ENCODE measurements at places on chromosomes 5 and 9.

GRCh38 chr5:1547236-1547635 lies 23.5 kb upstream of the LPCAT1 start:
- no peak for DNase-seq

DNA sequence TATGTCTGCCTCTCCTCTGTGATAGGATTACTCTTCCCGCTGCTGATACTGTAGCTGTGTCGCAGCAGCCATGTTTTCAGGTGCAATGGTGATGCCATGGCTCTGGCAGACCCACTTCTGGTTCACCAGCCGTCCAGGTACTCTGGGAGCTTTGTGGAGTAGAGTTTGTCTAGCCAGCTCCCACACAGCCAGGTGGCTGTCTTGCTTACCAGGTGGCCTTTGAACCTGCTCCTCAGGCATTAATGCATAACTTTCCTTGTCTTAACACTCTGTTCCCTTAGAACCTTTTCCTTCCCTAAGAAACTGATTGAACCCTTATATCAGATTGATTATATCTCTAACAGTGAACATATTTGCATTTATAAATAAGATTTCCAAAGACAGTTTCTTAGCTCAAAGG lies 42.2 kb downstream of the F2RL2 start:
- DNase-seq, result no peak

DNA sequence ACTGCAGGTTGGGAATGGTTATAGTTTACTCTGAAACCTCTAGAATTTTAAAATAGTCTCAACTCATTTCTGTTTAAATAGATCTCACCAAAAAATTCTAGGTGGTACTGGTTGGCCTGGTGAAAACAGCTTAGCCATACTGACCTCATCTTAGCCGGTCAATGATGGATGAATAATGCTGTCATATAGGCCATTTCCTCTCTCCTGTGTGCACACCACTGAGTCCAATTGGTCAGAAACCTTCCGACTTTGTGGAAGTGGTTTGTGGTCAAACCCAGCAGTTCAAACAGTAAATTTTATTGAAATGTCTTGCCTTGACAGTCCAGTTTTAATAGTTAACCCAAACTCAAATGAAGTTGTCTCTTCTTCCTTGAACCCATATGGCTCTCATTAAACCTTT lies 98.6 kb downstream of the GIN1 start:
- no peak for DNase-seq

DNA sequence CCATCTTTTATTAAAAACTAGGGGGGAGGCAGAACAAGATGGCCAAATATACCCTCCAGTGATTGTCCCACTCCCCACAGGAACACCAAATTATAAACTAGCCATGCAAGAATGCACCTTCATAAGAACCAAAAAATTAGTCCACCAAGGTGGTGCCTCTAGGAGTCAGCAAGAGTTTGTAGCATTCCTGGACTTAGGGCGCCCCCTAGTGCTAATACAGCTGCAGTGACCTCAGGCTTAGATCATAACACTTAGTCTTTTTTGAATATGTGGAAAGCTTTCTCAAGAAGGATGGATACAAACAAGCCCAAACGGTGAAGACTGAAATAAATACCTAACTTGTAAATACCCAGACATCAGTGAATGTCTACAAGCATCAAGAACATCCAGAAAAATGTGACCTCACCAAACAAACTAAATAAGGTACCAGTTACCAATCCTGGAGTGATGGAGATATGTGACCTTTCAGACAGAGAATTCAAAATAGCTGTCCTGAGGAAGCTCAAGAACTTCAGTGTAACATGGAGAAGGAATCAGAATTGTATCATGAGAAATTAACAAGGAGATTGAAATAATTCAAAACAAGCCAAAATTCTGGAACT lies 19.3 kb downstream of the PPIP5K2 start:
- DNase-seq, result peak; percentile 78

DNA sequence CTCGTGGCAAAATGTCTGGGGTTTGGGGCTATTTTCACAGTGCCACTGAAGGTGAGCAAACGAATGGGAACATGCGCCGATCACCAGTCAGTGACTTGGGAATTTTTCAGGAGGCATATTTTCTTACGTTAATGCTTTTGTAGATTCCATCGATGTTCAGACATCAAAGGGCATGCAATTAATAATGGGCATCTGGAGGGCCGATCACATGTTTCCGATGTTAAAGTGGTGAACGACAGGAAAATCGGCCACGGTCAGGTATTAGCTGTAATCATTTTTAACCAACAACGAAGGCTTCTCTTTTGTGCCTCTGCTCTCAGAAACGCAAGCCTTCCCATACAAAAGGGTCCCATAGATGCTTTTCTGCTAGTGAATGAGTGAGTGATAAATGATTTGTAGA lies 155.0 kb upstream of the PITX1 start:
- DNase-seq, result no peak

DNA sequence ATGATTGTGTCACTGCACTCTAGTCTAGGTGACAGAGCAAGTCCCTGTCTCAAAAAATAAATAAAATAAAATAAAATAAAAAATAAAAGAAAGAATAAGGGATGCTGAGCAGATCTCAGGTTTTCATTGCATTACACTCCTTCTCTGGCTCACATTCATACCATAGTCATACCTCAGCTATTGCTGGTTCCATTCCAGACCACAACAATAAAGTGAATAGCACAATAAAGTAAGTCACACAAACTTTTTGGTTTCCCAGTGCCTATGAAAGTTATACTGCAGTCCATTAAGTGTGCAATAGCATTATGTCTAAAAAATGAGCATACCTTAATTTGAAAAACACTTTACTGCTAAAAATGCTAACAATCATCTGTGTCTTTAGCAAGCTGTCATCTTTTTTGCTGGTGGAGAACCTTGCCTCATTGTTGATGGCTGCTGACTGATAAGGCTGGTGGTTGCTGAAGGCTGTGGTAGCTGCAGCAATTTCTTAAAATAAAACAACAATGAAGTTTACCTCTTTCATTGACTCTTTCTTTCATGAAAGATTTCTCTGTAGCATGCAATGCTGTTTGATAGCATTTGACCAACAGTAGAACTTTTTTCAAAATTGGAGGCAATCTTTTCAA lies 415.7 kb downstream of the ZNF608 start:
- DNase-seq, result no peak

DNA sequence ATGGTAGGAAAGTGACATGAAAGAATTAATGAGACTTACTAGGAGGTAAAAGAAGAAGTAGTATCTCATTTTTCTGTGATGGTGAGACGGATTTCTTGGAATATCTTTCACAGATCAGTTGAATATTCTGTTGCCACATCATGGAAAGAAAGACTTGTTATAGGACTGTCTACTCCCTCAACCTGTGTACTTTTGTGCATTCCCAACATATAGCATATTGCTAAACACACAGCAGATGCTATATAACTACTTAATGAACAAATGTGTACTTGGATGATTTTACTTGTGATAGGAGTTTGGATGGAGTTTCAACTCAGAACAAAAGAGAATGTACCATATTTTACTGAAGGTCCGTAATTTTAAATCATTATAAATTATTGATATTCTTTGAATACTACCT lies 128.5 kb downstream of the LURAP1L start:
- no peak for DNase-seq

DNA sequence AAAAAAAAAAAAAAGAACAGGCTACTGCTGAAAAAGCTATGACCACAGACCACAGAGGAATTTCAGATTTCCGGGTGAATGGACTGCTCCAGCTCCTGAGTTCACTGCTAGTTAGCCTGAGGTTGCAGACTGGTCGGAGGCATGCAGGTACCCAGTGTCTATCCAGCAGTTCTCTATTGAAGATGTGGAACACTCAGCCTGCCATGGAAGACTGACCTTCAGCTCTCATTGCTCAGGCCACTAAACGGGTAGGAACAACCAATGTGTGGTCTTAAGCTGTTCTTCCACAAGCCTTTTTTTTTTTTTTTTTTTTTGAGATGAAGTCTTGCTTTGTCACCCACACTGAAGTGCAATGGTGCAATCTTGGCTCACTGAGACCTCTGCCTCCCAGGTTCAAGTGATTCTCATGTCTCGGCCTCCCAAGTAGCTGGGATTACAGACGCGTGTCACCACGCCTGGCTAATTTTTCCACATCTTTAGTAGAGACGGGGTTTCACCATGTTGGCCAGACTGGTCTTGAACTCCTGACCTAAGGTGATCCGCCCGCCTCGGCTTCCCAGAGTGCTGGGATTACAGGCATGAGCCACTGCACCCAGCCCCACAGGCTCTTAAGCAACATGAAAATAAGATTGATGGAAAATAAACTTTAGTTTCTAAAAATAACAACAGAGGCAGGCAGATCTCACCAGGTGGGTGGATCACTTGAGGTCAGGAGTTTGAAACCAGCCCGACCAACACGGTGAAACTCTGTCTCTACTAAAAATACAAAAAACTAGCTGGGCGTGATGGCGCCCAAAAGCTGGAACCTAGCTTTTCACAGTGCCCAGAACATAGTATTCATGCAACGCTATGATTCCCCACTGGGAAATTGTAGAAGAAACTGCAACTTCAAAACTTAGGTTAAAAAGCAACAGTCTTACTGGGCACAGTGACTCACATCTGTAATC lies 20.0 kb upstream of the NPM1 start:
- DNase-seq, result no peak

GRCh38 chr5:54900984-54901725 lies 84.2 kb downstream of the ESM1 start:
- no peak for DNase-seq

DNA sequence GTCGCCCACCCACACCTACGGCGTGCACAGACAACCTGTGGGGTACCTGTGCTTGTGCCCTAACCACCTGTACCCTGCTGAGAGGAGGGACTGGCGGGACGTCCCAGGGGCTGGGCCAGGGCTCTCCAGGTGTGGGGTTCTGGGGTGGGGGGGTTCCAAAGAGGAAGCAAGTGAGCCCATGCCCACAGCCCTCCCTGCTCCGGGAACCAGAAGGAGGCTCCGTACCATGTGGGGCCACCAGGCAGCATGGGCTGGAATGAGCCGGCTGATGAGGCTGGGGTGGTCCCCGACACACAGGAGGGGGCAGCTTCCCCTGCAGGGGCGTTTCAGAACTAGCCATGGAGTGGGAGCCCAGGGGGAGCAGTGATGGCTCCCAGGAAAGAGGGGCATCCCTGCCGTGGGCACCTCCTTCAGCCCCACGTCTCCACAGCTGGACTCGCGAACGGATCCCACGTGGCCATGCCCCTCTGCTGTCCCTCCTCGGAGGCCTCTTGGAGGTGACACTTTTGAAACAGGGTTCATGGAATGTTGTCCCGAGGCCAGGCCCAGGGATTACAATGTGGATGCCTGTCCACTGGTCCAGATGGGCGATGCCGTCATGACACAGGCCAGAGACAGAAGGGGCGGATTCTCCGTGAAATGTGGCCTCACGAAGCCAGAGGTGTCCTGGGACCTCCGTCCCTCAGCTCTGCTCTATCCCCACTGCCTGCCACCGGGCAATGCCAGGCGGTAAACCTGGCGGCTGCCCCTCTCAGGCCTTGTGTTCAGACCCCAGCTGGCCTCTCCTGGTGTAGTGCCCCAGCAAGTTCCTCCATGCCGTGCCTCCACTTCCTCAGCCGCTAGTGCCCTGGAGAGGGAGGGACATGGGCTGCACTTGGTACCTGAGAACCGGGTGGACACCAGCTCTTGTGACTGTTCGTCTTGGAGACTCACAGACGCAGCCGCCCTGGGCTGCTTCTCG lies 33.6 kb upstream of the IRX4 start:
- DNase-seq, result no peak

- DNase-seq, result no peak
These were observed 22.4 kb downstream of the ECM2 start for GRCh38 chr9:92513349-92513748.

- DNase-seq, result no peak
These were observed 3.4 kb downstream of the IL13 start for GRCh38 chr5:132661231-132662003.

- no peak for DNase-seq
These were observed 11.7 kb upstream of the OR13D1 start for GRCh38 chr9:104682642-104683041.

- DNase-seq, result no peak
These were observed 116.1 kb upstream of the TNC start for GRCh38 chr9:115234094-115234493.

GRCh38 chr5:181152406-181152805 lies 5.0 kb downstream of the OR2V2 start:
- no peak for DNase-seq

GRCh38 chr5:129689045-129689444 lies 58.8 kb upstream of the MINAR2 start:
- DNase-seq, result no peak

GRCh38 chr5:170247363-170247762 lies 14.6 kb downstream of the C5orf58 start:
- no peak for DNase-seq

- DNase-seq, result no peak
These were observed 190.9 kb downstream of the HINT1 start for GRCh38 chr5:130974021-130974683.

DNA sequence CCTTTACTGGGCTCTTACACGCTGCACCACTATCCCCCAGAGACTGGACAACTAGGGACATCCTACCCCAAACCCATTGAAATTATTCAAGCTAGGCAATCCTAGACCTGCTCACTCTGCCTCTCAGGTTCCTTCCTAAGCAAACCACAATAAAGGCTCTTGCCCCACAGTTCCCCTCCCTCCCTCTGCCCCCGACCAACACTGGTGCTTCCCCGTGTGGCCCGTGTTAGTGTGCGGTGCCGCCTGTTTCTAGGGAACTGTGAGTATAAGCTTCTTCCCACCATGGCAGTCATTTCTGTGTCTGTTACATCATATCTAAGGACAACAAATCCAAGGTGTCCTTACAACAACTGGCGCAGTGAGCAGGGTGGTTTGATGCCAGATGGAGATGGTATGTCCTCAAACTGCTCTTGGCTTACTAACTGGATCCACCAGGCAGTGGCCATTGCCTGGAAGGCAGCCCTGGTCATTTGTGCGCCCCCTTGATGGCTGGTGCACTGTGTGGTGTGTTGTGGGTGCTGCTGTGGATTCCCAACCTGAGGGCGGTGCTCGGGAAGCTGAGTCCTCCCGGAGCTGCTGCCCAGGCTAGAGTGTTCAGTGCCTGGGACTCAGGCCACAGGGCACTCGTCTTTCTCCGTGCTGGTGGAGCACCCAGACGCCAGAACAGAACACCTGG lies 8.4 kb upstream of the MXD3 start:
- DNase-seq, result no peak

- DNase-seq, result no peak
These were observed 38.2 kb downstream of the TTC39B start for GRCh38 chr9:15268782-15269181.

DNA sequence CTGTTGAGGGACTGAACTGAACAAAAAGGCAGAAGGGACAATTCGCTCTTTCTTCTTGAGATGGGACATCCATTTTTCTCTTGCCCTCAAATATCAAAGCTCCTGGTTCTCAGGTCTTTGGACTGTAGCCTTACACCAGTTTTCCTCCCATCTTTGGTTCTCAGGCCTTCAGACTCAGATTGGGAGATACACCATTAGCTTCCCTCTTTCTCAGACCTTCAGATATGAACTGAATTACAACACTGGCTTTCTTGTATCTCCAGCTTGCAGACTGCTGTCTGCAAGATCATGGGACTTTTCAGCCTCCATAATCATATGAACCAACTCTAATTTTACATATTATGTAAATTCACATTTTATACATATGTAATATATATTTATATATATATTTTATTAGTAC lies 12.6 kb upstream of the CCNG1 start:
- DNase-seq, result no peak

Measured in activated T-cell treated with anti-CD3 and anti-CD28 coated beads, Interleukin-2, amount 50 U/mL, for 24 hours (primary cell).